ENCODE measurements at places on chromosomes 11 and 22.

DNA sequence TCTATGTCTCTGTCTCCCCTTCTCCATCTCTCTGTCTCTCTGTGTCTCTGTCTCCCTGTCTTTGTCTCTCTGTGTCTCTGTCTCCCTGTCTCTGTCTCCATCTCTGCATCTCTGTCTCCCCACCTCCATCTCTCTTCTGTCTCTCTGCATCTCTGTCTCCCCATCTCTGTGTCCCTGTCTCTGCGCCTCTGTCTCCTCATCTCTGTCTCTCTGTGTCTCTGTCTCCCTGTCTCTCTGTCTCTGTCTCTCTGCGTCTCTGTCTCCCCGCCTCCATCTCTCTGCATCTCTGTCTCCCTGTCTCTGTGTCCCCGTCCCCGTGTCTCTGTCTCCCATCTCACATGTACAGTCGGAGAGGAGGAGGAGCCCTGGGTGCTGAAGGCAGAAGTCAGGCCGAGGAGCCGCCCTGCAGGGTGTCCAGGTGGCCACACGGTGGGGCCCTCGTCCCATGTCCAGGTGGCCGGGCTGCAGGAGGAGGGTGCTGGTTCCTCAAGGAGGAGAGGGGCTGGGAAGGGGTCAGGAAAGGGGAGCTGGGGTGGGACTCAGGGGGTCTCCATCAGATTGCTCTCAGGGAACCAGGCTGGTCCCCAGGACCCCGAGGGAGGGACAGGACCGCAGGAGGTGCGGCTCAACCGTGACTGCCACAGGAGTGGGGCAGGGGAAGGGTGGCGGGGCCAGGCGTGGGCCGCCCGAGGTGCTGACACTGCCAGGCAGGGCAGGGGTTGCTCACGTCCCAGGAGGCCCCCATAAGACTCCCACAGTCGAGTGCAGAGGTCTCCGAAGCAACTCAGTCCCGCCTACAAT, 25.6 kb upstream of the TH start:
- DNase-seq, result peak; percentile 40

DNA sequence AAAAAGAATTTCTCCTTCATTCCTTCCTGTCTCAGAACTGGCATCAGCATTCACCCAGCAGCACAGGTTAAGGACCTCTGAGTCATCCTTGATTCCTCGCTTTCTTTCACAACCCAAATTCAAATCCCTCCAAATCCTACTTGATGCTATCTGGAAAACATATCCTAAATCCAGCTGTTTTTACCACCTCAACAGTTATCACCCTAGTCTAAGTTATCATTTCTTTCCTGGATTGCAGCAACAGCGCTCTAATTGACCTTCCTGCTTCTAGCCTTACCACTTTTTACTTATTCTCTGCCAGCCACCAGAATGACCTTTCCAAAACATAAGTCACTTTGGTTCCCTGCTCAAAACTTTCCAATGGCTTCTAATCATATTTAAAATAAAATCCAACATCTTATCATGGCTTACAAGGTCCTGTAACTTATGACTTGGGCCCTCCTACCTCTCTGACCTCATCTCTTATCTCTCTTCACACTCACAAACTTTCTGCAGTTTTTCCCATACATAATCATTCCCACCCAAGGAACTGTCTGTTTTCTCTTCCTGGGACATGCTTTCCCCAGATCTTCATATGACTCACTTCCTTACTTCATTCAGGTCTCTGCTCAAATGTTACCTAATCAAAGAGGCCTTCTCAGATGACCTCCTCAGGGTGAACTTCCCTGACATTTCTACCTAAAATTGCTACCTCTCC, 119.4 kb downstream of the TTC28 start:
- DNase-seq, result peak; percentile 64

DNA sequence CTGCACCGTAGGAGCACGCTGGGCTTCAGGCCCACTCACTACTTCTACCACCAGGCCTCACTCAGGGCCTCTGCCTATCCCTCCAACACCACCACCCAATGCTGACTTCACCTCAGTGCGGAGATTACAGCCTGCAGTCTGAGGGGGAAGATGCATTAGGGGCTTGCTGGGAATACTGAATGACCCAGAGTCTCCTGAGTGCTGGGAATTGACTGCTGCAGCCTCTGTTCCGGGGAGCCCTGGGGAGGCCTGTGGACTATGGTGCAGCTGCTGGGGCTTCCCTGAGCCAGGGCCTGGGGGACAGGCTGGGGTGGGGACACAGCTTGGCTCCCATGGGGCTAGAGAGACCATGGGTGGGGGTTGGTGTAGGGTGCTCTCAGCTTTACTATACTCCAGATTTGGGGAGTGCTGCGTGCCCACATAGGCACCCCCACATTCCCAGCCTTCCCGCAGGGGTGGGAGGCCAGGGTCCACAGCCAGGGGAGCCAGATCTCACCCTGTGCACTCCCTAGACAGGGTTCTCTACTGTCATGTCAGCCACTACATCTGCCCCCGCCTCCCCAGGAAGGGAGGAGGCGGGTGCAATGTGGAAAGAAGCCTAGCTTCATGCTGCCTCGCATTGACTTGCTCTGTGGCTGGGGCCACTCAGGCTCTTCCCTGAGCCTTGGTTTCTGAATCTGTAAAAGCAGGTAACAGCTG, 44.4 kb downstream of the GDPD5 start:
- DNase-seq, result no peak

- peak; percentile 91 for DNase-seq
These were observed 4.3 kb upstream of the SBF2 start for GRCh38 chr11:10298342-10298741.

- peak; percentile 29 for DNase-seq
These were observed 30.8 kb upstream of the SORL1 start for GRCh38 chr11:121421149-121421901.

DNA sequence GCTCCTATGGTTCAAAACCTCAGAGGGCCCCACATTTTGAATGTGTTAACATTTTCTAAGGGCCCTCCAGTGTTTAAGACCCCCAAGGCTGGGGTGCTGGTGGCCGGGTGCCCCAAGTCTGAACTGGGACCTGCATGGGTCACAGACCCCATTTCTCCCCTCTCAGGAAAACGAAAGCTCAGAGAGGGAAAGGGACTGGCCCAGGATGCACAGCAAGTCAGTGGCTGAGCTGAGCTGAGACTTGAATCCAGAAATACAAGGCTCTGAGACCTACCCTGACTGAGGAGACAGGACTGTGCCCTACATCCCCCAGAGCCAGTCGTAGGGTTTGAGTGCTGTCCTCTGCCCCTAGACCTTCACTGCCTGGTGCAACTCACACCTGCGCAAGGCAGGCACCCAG, 4.2 kb downstream of the ACTN3 start:
- DNase-seq, result no peak

GRCh38 chr11:34915136-34916014, 804 bp downstream of the APIP start:
- DNase-seq, result peak; percentile 35

GRCh38 chr11:124753205-124753604, 1.1 kb upstream of the VSIG2 start:
- DNase-seq, result no peak

- no peak for DNase-seq
These were observed 98.6 kb upstream of the SYT13 start for GRCh38 chr11:45384711-45385241.

DNA sequence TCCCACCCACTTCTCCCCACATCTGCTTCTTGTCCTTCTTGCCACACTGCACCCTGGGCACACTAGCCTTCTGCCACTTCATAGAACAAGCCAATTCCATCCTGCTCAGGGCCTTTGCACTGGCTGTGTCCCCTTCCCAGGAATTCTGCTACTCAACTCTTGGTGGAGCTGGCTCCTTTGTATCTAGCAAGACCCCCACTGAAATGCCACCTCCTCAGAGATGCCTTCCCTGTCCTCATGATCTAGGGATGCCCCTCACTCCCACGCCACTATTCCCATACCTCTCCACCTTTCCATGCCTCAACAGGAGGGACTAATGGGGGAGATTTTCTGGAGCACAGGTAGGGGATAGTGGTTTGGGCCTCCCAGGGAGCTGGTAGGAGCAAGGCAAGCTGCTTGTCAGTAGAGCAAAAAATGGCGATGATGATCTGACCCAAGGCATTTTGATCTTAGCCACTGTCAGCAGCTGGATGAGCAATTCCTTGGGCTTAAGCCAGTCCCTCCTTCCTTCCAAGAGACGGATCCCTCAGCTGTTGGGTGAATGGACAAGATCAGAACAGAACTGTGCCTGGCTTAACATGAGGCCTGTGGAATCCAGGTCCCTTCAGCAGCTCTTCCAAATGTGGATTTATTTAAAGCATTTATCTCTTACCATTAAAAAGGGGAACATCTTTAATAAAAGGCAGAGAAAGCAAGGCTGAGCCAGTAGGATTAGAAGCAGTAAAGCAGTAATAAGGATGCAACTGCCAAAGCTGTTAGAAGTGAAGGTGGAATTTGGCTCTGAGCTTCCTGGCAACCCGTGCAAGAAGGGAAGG, 4.0 kb upstream of the PRDM11 start:
- peak; percentile 11 for DNase-seq

DNA sequence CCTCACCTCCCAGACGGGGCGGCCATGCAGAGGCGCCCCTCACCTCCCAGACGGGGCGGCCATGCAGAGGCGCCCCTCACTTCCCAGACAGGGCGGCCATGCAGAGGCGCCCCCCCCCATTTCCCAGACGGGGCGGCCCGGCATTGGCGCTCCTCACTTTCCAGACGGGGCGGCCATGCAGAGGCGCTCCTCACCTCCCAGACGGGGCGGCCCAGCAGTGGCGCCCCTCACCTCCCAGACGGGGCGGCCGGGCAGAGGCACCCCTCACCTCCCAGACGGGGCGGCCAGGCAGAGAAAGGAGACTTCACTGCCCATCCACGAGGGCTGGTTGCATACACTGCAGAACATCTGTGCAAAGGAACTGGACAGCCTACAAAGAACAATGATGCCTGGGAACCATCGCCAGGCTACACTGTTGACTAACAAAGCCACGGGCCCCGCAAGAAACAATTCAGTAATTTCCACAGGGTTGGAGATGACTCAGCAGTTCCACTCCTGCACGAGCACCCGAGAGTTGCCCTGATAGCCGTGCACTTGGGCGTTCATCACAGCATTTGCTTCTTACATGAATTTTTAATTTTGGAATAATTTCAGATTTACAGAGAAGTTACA, 58.7 kb downstream of the CTTN start:
- no peak for DNase-seq

DNA sequence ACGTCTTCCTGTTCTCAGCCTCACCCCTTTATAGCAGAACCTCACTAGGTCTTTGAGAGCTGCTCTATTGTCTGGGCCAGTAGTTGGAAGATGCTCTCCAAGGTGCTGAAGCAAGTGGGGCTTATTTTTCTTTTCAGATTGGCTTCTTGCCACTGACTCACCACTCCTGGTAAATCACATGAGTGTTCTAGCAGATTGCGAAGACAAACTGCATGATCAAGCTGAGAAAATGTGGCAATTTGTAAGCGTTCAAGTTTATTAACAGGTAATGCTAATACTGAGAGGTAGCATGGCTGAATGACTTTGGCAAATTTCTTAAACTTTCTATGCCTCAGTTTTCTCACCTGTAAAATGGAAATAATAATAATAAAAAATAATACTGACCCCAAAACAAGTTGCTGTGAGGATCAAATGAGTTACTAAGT, 59.2 kb downstream of the CACNG2 start:
- peak; percentile 89 for DNase-seq

Data from fibroblast of skin of right quadriceps (primary cell).